ENCODE measurements at places on chromosomes 2 and 18.

GRCh38 chr2:226782092-226782713 is 17.4 kb downstream of the IRS1 start:
- DNase-seq = no peak

DNA sequence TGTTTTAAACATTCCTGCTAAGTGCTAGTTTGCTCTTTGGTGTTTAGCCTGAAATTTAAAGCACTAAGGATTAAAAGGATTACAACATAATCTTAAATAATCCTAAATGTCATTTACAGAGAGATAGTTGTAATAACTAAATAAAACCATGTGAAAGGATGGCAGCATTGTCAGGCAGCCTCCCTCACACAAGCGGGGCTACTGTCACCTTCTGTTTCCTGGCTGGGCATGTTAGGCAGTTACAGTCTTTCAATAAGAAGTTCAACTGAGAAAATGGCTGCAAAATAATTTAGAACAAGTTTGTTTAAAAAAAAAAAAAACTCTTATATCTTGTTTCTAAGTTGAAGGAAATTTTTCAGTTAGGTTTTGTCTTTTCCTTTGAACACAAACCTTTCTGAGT is 124.9 kb downstream of the ARHGAP15 start:
- no peak for DNase-seq

DNA sequence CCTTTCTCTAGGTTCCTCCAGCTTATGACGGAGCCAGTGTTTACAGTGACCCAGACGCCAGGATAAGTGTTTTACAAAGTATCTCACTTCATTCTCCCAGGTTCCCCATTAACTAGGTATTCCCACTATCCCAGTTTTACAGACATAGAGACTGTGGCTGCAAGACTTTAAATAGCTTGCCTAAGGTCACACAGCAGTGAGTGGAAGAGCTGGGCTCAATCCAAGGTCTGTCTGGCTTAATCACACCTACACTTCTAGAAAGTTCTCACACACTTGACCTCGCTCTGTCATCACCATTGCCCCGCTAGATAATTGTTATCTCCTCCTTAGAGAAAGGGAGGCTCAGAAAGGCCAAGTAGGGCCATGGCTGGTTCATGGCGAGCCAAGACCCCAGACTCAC is 110.2 kb downstream of the ANTXR1 start:
- no peak for DNase-seq

- no peak for DNase-seq
Observed at GRCh38 chr2:195533771-195534642, 123.0 kb upstream of the SLC39A10 start.

DNA sequence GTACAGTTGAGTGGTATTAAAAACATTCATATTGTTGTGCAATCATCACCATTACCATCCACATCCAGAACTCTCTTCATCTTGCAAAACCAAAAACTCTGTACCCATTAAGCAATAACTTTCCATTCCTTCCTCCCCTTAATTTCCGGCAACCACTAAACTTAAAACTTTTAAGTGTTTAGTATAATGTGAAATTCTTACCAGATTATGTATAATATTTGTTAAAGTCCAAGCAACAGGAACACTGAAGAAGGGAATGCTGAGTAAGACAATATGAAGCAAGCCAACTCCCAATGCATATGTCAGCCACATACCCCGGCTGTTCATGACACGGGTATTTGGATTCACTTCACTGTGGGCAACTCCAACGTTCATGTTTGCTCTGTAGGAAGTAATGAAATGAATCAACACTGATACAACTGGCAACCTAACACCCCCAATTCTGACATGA is 1.9 kb downstream of the ORMDL1 start:
- no peak for DNase-seq

GRCh38 chr2:148888003-148888501 is 13.0 kb downstream of the KIF5C start:
- DNase-seq = no peak
